ENCODE measurements at places on chromosomes 4 and X. TPM values are rescaled to one million over a fixed set of nuclear protein-coding genes. Genes with fewer than 3 reads are reported as not detected.

DNA sequence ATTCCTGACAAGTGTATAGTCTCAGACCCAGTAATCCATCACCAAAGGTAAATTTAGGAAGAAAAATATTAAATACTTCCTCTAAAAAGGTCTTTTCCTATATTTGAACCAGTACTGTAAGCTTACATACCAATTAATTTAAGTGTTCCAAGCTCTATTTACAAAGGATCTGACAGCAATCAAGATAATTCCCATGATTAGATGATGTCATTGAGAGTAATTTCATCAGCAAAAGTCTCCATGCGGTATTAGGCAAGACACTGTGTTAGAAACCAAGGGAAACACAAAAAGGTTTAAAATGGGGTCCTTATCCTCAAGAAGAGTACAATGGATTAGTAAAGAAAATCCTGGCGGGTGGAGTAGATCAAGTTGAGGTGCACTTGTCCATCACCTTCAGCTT, 198.5 kb downstream of the PRDM5 start:
- DNase-seq = no peak

Gene CCNB3
- 0.10 TPM for polyA plus RNA-seq

GRCh38 chrX:129654652-129655546, at the start of gene APLN:
TSS of gene APLN (minus strand) at chrX:129654956. CDS start at chrX:129654630, 326 bp downstream.
- DNase-seq = peak; percentile 10

- no peak for DNase-seq
These were observed 40.2 kb upstream of the EPGN start for GRCh38 chr4:74267998-74268606.

- no peak for DNase-seq
These were observed 48.3 kb downstream of the MTHFD2L start for GRCh38 chr4:74206088-74206825.

Gene NHSL2
- 9.7 TPM for polyA plus RNA-seq

GRCh38 chr4:157907226-157907946, 265.4 kb downstream of the GASK1B start:
- no peak for DNase-seq

- DNase-seq = no peak
These were observed 107.9 kb downstream of the ZNF827 start for GRCh38 chr4:145830699-145831098.

- no peak for DNase-seq
These were observed 43.3 kb downstream of the HELT start for GRCh38 chr4:185061610-185062009.

- no peak for DNase-seq
These were observed 190.9 kb downstream of the NDST4 start for GRCh38 chr4:114922592-114922933.

GRCh38 chr4:1793940-1794808, 1.1 kb downstream of the FGFR3 start:
- DNase-seq = no peak

GRCh38 chrX:20218836-20219505, 47.7 kb downstream of the RPS6KA3 start:
- no peak for DNase-seq

- DNase-seq = no peak
These were observed 14.5 kb downstream of the CDS1 start for GRCh38 chr4:84597450-84597849.

- DNase-seq = no peak
These were observed 552 bp downstream of the TCEAL9 start for GRCh38 chrX:103356858-103357257.

DNA sequence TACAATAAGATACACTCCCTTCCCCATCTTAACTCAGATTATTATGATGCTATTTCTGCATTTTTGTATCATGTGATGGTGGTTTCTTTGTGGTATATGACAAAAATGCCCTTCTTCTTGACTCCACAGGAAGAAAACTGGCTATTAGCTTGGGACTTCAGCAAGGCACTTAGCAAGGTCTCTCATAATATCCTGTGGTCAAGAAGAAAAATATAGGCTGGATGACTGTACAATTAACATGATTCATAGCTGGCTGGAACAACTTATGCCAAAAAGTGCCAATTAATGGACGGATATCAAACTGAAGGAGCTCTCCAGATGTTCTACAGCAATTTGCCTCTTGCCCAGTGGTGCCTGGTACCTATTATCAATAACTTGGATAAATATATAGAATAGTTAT, 2.3 kb upstream of the MID1IP1 start:
- DNase-seq = no peak

- no peak for DNase-seq
These were observed 672.2 kb downstream of the KCTD8 start for GRCh38 chr4:43776371-43776770.

Gene TLR3
- polyA plus RNA-seq = 4.7 TPM

Gene LGI2
- polyA plus RNA-seq = 0.79 TPM

DNA sequence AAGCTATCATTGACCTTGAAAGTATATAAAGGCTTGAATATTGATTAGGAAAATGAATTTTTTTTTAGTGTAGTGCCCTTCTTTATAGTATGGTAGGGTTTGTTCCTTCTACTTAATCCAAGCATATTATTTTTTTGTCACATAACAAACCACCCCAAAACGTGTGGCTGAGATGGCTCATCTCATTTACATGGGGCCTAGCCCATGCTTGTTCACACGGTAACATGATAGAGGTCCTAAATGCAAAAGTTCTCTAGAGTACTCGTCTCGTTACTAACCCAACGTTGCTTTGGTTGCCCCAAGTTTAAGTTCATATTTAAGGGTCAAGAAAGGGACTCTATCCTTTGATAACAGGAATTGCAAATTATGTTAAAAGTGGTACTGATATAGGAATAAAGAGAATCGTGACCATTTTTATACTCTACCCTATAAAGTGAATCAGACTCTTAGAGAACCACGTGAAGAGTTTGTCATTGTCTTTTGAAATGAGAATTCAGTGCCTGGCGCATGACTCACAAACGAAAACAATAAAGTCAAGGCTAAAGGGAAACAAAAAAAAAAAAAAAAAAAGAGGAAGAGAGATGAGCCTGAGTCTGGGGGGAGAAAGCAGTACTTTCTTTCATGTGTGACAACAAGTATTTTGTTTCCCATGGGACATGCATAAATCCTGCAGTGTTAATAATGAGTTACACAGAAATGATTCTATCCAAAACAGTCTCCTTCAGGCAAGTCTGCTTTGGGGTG, 402.8 kb upstream of the NWD2 start:
- no peak for DNase-seq

DNA sequence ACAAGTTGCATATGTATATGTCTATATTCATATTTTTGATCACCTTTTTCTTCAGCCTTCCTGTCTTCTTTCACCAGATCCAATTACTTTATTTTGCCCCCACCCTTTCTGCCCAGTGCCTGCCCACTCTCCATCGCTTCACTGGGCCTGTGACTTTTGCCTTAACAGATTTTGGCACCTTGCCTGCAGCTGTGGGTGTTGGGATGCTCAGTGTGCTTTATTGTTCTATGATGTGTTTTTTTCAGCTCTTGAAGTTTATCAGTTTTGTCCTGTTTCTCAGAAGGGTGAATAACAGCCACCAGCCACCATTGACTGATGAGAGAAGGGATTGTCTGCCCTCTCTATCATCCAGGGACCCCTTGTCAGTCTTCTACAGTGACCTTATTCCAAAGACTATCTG, 77.2 kb upstream of the GALNT7 start:
- no peak for DNase-seq

Gene VEGFC
- 9.7 TPM for polyA plus RNA-seq

Gene TRAPPC2
- 7.7 TPM for polyA plus RNA-seq

DNA sequence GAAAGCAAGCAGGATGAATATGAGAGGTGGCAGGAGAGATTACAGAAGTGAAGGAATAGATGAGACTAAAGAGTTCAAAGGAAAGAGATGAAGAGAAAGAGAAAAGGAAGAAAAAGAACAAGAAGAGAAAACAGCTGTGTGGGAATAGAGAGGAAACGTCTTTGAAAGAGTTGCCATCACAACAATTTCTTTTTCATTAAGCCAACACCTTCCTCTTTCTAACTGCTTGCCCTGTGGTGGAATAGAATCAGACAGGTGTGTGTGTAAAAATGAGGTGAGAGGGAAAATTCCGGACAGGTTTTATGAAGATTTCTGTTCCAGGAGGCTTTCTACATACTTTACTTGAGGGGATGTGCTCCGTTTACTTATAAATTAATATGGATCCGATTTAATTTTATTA, 28.8 kb downstream of the DTHD1 start:
- no peak for DNase-seq

DNA sequence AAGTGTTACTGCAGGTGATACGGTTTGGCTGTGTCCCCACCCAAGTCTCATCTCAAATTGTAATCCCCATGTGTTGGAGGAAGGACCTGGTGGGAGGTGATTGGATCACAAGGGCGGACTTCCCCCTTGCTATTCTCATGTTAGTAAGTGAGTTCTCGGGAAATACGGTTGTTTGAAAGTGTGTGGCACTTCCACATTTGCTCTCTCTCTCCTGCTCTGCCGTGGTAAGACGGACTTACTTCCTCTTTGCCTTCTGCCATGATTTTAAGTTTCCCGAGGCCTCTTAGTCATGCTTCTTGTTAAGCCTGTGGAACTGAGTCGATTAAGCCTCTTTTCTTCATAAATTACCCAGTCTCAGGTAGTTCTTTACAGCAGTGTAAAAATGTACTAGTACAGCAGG, 65.2 kb upstream of the SLC7A11 start:
- DNase-seq = no peak
